ENCODE measurements at places on chromosomes 5 and 9.

DNA sequence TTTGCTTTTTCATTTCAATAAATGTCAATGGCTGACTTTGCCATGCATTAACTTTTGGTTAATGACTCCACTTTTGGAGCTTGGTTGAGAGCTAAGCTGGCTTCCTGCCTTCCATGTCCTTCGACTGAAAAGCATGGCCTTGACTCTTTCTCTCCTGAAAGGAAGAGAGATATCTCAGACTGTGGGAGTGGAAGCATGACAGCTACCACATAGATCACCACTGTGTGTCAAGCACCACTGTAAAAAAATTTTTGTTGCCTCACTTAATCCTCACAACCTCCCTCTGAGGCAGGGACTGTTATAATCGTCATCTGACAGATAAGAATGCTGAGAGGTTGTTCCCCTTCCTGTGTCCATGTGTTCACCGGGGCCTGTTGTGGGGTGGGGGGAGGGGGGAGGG is 184.8 kb downstream of the RORB start:
- DNase-seq: no peak

- DNase-seq: no peak
Measured at GRCh38 chr5:115487756-115488155, 56.8 kb downstream of the FEM1C start.

DNA sequence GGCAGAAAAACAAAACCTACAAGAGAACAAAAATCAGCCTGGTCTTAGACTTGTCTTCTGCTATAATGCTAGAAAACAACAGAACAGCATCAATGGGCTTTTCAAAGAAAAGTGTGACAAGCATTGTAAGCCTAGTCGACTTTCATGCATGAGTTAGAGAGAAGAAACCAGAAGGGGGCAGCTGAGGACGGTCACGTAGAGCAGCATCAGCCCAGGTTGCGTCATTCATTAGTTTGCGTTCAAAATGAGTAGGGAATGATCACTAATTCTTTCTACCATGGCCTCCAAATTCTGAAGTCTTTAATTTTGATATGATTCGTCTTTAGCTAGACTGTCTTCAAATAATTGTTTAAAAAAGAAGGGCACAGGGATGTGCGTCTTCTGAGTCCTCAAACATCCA is 4.7 kb upstream of the ISCA1 start:
- DNase-seq: no peak

DNA sequence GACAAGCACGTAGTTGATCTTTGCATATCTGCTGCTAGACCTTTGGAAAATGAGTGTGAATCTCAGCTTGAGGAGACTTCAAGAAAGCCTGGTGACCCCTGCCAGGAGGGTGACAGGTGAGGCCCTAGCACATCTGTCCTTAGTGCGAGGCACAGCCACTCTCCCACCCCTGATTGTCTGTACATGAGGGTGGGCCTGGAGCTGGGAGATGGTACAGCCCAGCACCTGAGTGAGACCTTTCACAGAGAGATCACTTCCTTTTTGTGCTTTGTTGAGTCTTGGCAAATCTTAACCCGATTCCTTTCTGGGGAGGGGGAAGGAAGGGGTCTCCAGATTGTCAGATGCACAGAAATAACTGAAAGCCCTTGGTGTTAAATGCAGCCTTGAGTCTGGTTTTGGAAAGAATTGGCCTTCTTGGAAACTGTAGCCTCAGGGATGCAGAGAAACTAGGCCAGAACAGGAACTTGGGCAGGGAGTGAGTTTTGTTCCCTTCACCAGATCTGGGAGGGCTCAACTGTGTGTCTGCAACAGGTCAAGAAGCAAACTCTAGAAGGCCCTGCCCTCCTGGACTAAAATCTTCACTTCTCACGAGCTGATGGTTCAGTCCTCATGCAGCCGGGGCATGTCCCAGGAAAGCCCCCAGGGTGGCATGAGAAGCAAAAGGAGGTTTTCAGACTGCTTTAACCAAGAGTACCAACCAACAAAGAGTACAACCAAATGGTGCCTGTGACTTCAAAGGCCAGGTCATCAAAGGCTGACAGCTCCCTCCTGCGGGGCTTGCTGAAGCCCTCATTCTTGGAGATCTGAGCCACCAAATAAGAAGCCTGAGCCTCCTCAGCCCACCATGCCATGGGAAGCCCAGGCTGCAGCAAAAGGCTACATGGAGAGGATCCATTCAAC is 20.8 kb upstream of the SEMA4D start:
- DNase-seq: no peak

GRCh38 chr9:86577420-86578333 is 223.5 kb upstream of the TUT7 start:
- no peak for DNase-seq

- no peak for DNase-seq
Measured at GRCh38 chr9:100549048-100549447, 28.8 kb upstream of the CAVIN4 start.

DNA sequence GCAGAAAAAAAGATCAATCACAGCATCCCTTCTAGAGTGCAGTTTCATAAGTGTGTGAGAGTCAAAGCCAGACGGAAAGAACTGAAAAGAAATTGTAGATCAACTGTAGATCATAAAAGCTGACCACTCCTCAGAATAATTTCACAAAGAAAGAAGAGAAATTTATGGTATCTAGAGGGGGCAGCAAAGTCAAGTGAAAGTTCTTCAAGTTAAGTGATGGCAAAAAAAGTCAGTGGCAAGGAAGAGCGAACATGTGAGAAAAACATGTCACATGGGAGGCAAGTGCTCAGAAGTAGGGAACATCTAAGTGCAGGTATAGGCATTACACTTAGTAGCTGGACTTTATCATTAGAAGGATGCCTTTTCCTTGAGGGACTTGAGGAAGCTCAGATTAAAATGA is 245.1 kb upstream of the ISL1 start:
- DNase-seq: no peak

- no peak for DNase-seq
Measured at GRCh38 chr5:56569076-56569475, 246.3 kb upstream of the MAP3K1 start.

Data from lower leg skin (tissue), 4 donors.